ENCODE measurements at places on chromosomes 4 and X.
A peak's percentile ranks its signal among the peaks of the same experiment; 100 is the strongest.

GRCh38 chr4:160825644-160826338 lies 1338.0 kb downstream of the FSTL5 start:
- no peak for DNase-seq

GRCh38 chr4:124111411-124111810 lies 601.1 kb downstream of the ANKRD50 start:
- DNase-seq, result no peak

- DNase-seq, result no peak
Measured at GRCh38 chrX:110924871-110925270, 129.3 kb upstream of the CHRDL1 start.

DNA sequence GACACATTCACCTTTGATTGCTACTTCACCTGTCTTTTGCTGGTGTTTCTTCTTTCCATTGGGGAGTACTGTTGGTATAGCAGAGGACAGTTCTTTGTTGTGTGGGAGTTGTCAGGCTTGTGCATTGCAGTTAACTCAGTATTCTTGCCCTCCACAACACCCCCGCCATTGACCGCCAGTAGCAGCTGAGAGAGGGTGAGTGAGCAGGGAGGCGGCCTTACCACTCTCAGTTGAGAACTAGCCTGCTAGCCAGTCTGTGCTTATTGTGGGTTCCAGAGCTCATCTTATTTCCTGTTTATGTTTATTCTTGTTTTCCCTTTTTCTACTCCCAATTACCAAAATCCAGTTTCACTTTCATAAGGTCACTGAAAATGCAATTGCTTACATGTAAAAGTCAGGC lies 52.2 kb downstream of the STIM2 start:
- no peak for DNase-seq

DNA sequence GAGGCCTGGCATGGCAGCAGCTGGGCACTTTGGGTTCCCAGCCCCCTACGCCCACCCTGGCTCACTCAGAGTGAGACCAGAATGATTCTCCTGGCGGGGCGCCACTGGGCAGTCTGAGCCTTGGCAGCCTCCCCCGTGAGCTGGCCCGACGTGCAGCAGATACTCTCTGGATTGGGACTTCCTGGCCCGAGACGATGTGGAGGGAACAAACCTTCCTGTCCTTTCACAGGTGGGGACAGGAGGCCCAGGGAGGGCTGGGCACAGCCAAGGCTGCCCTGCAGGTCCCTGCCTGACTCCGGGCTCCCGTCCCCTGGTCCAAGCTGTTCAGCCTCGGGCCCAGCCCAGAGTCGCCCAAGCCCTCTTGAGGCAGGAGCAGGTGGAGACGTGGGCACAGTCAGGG lies 17.9 kb upstream of the ADD1 start:
- no peak for DNase-seq

DNA sequence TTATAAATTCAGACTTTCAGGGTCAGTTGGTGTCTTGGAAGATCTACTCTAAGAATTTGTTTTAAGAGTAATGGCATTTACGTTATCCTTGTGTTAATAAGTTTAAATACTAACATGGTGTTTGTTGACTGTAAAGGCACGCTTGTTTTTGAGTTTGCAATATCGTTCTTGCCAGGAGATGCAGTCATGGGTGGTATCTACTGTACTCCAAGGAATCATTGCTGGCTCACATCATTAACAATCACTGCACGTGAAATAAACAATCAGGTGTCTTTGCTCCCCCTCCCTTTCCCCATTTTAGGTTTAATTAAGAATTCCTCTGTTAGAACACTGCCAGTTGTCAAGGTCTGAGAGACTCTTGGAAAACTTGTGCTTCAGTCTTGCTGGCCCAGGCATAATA lies 1.6 kb downstream of the HHIP start:
- DNase-seq, result no peak

GRCh38 chr4:87465739-87466366 lies 43.5 kb downstream of the NUDT9 start:
- peak; percentile 68 for DNase-seq

DNA sequence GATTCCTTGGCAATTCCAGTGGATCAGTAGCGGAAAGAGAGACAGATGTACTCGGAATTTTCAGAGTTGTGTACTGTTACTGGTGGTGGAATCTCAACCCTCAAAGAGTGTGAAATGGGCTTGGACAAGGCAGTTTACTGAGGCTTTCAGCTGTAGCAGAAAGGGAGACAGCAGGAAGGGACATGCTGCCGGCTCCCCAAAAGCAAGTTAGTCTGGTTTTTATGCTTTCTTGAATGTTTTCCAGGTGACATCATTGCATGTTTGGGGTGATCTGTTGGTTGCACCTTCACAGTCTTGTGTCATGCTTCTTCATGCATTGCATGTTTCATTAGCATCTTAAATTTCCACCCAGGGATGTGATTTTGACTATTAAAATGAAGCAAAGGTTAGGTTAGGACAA lies 1282.2 kb downstream of the ADGRL3 start:
- no peak for DNase-seq

DNA sequence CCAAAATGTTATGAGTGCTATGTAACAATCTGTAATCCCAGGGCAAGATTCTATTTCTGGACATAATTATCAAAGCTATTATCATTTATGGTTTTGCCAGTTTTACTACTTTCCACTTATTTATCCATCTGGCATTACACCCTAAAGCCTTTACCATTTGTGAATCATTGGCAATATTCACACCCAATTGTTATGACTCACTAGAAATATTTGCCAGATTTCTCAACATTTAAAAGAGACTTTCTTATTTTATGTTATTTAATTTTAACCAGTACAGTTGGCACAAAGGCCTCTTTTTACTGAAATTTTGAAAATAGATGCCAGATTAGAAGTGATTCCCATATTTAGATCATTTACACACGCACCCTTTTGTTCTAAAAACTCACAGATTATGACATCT lies 242.7 kb upstream of the WDFY3 start:
- DNase-seq, result no peak

GRCh38 chr4:44210750-44211149 lies 237.9 kb downstream of the KCTD8 start:
- DNase-seq, result no peak

GRCh38 chr4:122992057-122992456 lies 69.7 kb upstream of the NUDT6 start:
- DNase-seq, result no peak

DNA sequence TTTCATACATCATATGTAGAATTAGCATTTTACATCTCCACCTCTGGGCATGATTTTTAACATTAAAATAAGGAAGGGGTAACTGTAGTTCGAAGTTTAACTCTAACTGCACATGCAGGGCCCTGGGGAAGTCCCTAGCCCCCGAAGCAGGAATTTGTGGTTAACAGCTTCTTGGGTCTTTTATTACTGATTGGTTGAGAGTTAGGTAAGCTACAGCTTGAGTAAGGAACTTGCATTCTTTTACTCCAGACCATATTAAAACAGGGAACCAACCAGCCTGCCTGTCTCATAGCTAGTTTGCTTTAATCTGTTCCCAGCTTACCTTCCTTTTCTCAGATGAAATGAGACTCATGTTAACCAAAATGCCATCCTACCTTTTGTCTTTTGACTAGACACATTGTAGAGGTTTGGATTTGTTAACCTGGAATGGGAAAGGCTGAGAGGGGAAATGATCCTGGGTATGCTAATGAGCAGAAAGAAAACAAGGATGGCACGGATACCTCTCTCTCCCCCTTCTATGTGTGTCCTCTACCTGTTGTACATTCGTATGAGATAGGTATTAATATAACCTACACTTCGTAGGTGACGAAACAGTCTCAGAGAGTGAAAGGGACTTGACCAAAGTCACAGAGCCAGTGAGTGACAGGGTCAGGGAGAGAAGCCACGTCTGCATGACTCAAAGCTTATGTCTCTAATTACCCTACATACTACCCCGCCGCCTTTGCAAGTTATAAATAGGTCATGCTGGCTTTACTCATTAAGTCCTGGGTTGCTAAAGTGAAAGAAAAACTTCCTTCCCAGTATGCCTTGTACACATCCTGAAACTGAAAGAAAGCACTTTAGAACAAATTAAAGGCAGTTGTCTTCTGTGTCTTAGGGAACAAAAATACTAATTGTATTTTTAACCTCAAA lies 119.5 kb upstream of the AFF2 start:
- DNase-seq, result no peak

DNA sequence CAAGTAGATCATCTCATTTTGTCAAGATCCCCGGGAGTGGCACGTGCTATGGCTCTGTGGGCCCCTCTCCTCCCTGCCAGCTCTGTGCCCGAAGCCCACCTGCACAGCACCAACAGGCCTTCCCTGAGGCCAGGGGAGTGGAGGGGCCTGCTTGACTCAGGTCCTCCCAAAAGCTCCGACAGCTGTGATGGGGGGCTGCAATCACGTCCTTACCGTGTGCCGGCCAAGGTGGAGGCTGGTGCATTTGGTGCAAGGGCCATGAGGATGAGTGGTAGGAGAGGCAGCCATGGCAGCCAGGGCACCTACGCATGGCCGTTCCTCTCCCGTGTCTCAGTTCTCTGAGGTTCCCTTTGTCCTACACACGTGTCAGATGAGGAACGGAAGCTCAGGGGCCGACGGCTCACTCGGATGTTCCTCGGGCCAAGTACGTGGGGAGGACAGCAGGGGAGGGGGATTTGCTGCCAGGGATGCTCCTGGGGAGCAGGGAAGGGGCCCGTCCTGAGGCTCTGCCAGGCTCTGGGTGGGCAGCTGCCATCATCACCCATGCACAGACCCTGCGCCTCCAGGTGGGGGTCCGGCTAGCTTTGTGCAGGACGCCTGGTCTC lies 95.8 kb downstream of the HMX1 start:
- DNase-seq, result no peak

DNA sequence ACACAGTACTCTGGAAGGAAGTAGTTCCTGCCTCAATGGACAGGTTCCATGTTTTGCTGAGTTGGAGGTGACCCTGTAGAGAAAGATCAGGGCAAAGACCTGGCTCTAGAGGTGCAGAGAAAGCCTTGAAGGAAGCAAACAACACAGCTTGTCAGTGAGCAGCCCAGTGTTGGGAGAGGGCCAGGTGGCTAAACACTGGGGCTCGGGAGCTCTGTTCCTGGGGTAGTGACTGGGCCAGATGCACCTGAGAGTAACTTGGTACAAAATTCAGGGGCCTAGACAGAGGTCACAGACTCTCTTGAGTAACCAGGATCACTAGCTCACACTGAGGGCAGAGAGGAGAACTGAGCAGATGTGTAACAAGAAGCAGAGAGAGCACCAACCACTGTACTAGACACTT lies 138.4 kb upstream of the NALF2 start:
- DNase-seq, result no peak

GRCh38 chr4:121824171-121824527 lies 466 bp upstream of the CCNA2 start:
- no peak for DNase-seq

DNA sequence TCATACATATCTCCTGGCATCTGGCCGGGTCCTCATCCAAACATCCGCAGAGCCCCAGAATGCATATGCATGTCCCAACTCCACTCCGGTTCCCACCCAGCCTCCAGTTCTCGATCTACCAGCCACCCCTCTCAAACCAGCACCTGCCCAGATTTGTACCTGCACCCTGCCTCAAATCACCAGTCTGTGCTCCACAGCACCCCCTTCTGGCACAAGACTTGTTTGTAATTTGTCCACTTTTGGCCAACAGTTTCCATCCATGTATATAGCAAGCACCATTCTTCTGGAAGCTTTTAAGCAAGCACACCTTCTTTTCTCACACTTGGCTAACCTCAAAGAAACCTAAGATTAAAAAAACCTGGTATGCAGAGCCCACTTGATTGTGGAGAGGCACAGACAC lies 644.1 kb downstream of the MID1IP1 start:
- no peak for DNase-seq

- DNase-seq, result no peak
Measured at GRCh38 chr4:84263415-84263814, 235.7 kb downstream of the NKX6-1 start.

- no peak for DNase-seq
Measured at GRCh38 chr4:54497947-54498346, 159.8 kb upstream of the KIT start.

- DNase-seq, result no peak
Measured at GRCh38 chrX:150759568-150760416, 66.6 kb downstream of the MTMR1 start.

DNA sequence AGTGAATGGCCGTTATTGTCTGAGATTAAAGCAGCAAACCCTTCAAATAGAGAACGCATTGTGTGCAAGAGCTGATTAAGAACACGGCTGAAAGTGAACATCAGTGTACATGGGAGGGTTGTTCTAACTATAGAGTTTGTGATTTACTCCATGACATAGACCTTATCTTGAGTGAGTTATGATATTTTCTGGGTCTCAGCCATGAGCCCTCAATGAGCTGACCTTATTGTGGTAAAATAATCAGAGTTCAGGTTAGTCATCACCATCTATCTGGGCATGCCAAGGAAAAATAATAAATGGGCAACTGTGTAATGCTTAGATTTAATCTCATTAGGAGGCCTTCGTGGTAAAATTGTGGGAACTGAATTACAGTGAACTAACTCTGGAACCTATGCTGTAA lies 33.2 kb upstream of the CLDN24 start:
- no peak for DNase-seq

DNA sequence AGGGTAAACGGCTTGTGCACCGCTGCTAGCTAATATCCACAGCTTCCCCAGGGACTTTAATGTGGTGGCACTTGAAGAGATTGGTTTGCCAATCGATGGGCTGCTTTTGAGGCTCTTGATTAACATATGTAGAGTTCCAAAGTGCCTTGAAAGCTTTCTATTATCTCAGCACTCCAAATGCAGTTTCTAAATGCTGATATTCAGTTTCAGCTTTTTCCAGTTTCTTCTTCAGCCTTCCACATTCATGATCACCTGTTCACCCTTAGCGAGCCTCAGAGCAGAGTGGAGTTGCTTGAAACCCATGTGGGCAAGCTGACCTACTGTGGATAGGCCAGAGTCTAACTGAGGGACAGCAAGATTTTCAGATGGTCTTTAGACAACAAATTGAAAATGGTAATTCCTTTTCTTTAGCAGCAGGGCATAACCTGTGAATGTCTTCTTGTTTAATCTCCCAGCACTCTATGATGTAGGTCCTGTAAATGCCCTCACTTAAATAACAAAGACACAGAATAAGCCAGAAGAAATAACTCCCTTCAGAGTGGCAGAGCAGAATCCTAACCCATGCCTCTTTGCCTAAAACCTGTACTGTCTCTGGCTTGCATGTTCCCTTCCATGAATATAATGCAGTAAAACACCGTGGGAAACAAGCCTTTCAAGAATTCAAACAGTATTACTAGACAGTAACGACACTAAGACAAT lies 99.8 kb downstream of the TSPAN5 start:
- DNase-seq, result no peak

GRCh38 chr4:100042235-100042634 lies 92.2 kb upstream of the H2AZ1 start:
- DNase-seq, result no peak

DNA sequence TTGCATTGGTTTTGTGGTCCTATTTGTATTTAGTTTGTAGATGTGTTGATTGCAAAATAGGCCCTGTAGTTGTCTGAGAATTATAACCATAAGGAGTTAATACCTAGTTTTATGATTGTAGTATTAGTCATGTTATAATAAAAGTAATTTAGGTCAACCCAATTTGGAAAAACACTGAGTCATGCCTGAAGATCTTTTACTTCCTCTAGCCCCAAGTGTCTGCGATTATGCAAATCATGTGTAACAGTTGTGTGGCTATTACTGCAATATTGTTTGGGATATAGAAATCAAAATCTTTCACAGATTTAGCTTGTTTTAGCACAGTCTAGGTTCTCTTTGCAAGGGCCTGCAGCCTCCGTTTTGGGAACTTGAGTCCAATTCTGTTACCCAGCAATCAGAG lies 12.6 kb downstream of the SRD5A3 start:
- DNase-seq, result no peak

- no peak for DNase-seq
Measured at GRCh38 chrX:28854637-28855036, 267.4 kb downstream of the IL1RAPL1 start.

- DNase-seq, result no peak
Measured at GRCh38 chr4:40204507-40205258, 7.9 kb downstream of the RHOH start.

- DNase-seq, result no peak
Measured at GRCh38 chrX:14753441-14753840, 119.4 kb downstream of the FANCB start.
